IMR-90 (cell line): ENCODE measurements at places on chromosomes 1 and 21. TPM values are rescaled to one million over a fixed set of nuclear protein-coding genes. Genes with fewer than 3 reads are reported as not detected.

The ELAPOR1 gene
- total RNA-seq, result 0.28 and 0.54 TPM in 2 replicates

The OR10K2 gene
- total RNA-seq, result not detected in 2 replicates

The WDR3 gene
- 74.7 and 88.5 TPM in 2 replicates for total RNA-seq

The CD1B gene
- not detected in 2 replicates for total RNA-seq

The DNALI1 gene
- total RNA-seq, result 8.1 and 9.1 TPM in 2 replicates

The DMRTA2 gene
- not detected in 2 replicates for total RNA-seq

The GBP6 gene
- total RNA-seq, result not detected in 2 replicates

The C1orf116 gene
- total RNA-seq, result under 0.01 TPM in 1 of 2 replicates, not detected in the other

The HOOK1 gene
- total RNA-seq, result not detected in 2 replicates

The SELL gene
- not detected in 2 replicates for total RNA-seq

The FLG2 gene
- total RNA-seq, result not detected in 2 replicates

The FAM72D gene
- total RNA-seq, result 0.72 and 0.83 TPM in 2 replicates

The ZMYND12 gene
- total RNA-seq, result under 0.01 TPM in 1 of 2 replicates, not detected in the other

The SUMO3 gene
- 64.9 and 103 TPM in 2 replicates for total RNA-seq

The LRIF1 gene
- 6.8 and 13.1 TPM in 2 replicates for total RNA-seq

The CFHR5 gene
- total RNA-seq, result not detected in 2 replicates

The RGS7 gene
- total RNA-seq, result 0.72 and 0.83 TPM in 2 replicates

The GJC2 gene
- total RNA-seq, result 1.1 and 1.4 TPM in 2 replicates

The RGS8 gene
- not detected in 2 replicates for total RNA-seq

The MANEAL gene
- 0.28 and 0.54 TPM in 2 replicates for total RNA-seq

The FUCA1 gene
- 2.8 and 2.9 TPM in 2 replicates for total RNA-seq

The TNFSF18 gene
- total RNA-seq, result 0.18 and 0.28 TPM in 2 replicates

The FMO3 gene
- total RNA-seq, result under 0.01 TPM in 1 of 2 replicates, not detected in the other

The ZRANB2 gene
- 23.7 and 41.7 TPM in 2 replicates for total RNA-seq

The IGSF9 gene
- not detected in 2 replicates for total RNA-seq

The NPHS2 gene
- not detected in 2 replicates for total RNA-seq

The IFI44 gene
- total RNA-seq, result 2.5 and 2.7 TPM in 2 replicates
